ENCODE measurements at places on chromosomes 6 and 20. TPM values are rescaled to one million over a fixed set of nuclear protein-coding genes. Genes with fewer than 3 reads are reported as not detected.

SLC22A16 gene
- 0.06 TPM for polyA plus RNA-seq

HLA-DRB1 gene
- 9.4 TPM for polyA plus RNA-seq

SAPCD1 gene
- 3.0 TPM for polyA plus RNA-seq

CCN2 gene
- polyA plus RNA-seq, result 27.2 TPM

IP6K3 gene
- polyA plus RNA-seq, result 33.1 TPM

PFDN4 gene
- 59.7 TPM for polyA plus RNA-seq

HRH3 gene
- polyA plus RNA-seq, result 2.9 TPM

TOX2 gene
- polyA plus RNA-seq, result 2.3 TPM

PPP1R14C gene
- 55.8 TPM for polyA plus RNA-seq

CD40 gene
- polyA plus RNA-seq, result 7.4 TPM

FITM2 gene
- 7.5 TPM for polyA plus RNA-seq

SRF gene
- polyA plus RNA-seq, result 57.1 TPM

PLN gene
- 5.4 TPM for polyA plus RNA-seq

CTCFL gene
- polyA plus RNA-seq, result 0.22 TPM

PDYN gene
- polyA plus RNA-seq, result not detected

GRIK2 gene
- polyA plus RNA-seq, result 1.3 TPM

NKAPL gene
- 1.1 TPM for polyA plus RNA-seq

SLC17A1 gene
- polyA plus RNA-seq, result not detected

HEY2 gene
- polyA plus RNA-seq, result 11.0 TPM

DYNLT2 gene
- 2.9 TPM for polyA plus RNA-seq

ZNF311 gene
- 1.6 TPM for polyA plus RNA-seq

KLC4 gene
- polyA plus RNA-seq, result 27.6 TPM

MRAP2 gene
- 26.8 TPM for polyA plus RNA-seq
